ENCODE measurements at places on chromosomes 11 and 22.
A peak's percentile ranks its signal among the peaks of the same experiment; 100 is the strongest.

DNA sequence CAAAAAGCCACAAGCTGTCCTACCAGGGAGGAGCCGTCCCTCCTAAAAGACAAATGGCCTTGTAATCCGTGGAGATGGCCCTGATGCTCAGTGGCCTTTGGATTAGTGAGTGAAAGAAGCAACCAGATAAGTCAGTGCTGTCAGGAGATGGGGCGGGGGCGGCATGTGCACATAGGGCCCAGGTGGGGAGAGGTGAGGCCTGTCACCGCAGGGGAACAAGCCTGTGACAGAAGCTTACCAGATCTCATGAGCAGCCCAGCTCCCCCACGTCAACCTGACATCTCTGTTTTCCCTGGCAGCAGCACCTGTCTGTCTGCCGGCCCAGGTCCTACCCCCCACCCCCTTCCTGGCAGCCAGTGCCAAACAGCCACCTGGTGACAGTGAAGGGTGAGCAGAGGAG lies 162.6 kb downstream of the BUD13 start:
- ATAC-seq: no peak

DNA sequence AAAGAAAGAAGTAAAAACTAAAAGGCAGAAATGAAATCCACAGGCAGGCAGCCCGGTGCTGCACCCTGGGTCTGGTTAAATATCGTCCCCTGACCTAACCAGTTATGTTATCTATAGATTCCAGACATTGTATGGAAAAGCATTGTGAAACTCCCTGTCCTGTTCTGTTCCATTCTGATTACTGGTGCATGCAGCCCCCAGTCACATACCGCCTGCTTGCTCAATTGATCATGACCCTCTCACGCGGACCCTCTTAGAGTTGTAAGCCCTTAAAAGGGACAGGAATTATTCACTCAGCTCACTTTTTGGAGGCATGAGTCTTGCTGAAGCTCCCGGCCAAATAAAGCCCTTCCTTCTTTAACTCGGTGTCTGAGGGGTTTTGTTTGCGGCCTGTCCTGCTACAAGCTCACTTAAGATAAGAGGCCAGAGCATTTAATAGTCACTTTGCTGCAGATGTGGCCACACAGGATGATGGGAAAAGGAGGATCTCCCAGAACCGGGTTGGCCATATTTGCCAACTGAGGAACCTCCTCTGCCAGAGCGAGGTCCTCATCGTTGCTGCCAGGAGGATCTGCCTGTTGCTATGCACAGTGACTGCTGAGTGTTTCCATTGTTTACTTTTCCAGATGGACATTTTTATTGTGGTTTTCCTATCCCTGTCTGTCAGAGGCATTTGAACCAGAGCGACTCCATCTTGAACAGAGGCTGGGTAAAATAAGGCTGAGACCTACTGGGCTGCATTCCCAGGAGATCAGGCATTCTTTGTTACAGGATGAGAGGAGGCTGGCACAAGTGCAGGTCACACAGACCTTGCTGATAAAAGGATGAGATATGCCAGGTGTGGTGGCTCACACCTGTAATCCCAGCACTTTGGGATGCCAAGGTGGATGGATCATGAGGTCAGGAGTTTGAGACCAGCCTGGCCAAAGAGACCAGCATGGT lies 10.2 kb downstream of the C11orf96 start:
- ATAC-seq: no peak

- ATAC-seq: no peak
Observed at GRCh38 chr11:2843551-2843950, 42.0 kb downstream of the CDKN1C start.

DNA sequence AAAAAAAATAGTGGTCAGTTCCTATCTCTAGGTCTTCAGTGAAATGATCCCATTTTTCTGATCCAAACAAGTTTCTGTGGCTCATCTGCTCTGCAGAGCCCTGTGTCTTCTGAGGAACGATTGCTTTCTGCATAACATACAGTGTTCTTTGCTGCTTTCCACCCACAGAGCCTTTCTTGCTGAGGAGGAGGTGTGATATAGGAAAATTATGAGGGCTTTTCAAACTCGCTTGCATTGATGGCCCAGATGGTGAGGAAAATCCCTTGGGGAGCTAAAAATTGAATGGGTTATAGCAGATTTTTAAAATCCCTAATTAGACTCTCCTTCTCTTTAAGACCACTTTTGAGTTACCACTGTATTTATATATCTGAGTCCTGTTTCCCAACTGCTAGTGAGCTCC lies 31.3 kb downstream of the JAM3 start:
- no peak for ATAC-seq

DNA sequence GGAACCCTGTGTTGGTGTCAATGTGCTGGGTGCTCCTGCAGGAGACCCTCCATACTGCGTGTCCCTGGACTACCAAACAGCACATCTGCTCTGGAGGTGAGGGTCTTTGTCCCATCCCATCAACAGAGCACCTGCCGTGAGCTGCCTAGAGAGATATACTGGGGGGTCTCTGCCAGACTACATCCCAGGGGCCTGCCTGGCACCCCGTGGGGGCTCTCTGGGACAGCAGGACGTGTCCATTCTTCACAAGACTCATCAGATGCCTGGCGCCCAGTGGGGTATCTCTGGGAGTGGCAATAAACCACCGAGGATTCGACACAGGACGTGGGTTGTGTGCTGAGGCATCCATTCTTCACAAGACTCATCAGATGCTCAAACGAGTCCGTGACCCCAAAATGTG lies 42.7 kb downstream of the SHANK2 start:
- ATAC-seq: no peak

DNA sequence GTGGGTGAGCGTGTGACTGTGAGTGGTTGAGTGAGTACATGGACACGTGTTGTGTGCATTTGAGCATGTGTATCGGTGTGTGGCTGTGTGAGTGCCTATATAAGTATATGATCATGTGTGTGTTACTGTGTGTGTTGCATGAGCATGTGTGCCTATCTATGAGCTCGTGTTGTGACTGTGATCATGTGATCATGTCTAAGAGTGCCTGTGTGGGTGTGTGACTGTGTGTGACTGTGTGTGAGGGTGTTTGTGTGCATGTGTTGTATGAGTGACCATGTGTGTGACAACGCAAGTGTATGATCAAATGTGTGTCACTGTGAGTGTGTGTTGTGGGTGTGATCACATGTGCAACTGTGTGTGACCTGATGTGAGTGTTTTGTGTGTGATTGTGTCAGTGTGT lies 88.8 kb downstream of the UBASH3B start:
- ATAC-seq: no peak

DNA sequence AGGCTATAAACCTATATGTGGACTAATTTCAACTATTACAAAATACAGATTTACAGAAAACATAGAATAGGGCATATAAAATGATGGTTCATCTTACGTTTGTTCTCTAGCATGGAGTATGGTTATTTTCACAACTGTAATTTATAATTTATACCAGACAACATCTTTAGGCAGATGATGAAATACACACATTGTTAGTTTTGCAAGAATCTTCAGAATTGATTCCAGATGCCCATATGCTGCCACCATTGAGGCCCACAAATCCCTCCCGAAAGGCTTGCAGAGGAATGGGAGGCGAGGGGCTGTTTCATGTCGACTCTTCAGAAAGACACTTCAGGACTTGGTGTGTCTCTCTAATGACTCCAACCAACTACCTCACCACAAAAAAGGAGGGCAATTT lies 6.2 kb downstream of the PTPN5 start:
- no peak for ATAC-seq

GRCh38 chr22:38164551-38164918 lies 17.1 kb downstream of the PLA2G6 start:
- ATAC-seq: no peak

DNA sequence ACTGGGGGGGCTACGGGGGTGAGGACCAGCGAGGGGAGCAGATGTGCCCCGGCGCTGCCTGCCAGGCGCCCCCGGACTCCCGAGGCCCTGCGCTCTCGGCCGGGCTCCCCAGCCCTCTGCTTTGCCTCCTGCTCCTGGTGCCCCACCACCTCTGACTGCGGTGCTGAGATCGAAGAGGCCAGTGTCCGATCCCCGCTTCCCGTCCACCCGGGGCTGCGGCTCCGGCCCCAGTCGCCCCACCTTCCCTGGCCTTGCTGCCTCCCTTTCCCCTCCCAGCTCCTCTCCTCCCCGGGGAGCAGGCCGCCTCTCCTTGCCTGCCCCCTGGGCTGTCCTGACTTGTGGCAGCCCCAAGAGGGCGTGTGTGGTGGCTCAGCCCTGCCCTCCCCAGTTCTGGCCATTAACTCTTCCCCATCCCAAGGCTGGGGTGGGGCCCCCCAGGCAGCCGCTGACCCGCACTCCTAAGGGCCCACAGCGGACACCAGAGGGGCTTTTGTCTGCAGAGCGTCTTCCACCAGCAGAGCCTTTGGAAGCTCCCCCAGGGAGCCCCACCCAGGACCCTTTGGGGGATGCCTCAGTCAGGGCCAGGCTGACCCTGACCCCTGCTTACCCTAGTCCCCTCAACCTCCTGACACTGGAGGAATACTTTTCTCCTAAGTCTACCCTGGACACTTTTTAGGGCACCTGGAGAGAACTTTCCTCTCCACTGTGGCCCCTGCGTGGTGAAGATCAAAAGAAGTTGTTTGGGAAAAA lies 16.6 kb downstream of the RTN4RL2 start:
- peak; percentile 59 for ATAC-seq
